ENCODE measurements at places on chromosomes 6 and 20.

GRCh38 chr6:155077331-155077730 lies 82.2 kb downstream of the TIAM2 start:
- DNase-seq: no peak

DNA sequence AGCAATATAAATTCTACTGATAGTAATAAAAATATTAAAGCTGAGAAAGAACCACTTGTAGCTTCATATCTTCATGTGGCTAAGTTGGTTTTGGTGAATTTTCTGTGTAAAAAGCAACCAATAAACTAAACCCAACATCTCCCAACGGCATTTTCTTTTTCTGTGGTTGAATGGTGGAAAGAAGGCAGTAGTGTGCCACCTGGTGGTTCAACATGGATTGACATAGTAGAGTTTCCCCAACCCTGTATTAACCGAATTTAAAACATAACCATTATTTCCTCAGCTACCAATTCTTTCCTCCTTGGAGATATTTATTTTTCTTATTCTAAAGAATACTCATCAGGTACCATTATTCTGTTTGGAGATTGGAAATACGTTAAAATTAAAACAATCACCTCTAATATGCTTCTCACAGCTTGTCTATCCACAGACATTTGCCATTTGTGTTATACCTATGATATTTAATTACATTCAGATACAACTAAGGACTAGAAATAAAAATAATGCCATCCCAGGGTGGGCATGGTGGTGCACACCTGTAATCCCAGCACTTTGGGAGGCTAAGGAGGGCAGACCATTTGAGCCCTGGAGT lies 117.1 kb upstream of the EEF1E1 start:
- DNase-seq: no peak

DNA sequence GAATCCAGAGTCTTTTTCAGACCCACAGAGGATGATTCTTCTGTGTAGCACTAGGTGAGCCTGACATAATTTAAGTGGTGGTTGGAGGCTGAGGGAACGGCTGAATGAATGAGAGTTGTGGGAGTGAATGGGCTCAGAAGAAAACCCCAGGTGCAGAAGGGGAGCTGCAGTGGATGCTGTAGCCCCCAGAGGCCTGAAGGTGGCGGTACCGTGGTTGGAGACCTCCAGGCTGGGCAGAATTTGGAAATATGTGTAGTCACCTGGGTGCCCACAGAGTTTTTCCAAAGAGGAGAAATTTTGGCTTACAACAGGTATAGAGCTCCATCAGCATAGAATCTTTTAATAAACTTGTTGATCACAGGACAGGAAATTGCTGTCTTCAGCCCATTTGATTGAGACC lies 6.5 kb upstream of the RAET1G start:
- no peak for DNase-seq

GRCh38 chr6:125528621-125529041 lies 220.8 kb upstream of the HEY2 start:
- no peak for DNase-seq

- DNase-seq: no peak
Measured at GRCh38 chr6:167904791-167905190, 78.1 kb downstream of the AFDN start.

- no peak for DNase-seq
Measured at GRCh38 chr6:1609041-1609647, 571 bp upstream of the FOXC1 start.

GRCh38 chr6:43149265-43149664 lies 21.8 kb upstream of the SRF start:
- DNase-seq: no peak

DNA sequence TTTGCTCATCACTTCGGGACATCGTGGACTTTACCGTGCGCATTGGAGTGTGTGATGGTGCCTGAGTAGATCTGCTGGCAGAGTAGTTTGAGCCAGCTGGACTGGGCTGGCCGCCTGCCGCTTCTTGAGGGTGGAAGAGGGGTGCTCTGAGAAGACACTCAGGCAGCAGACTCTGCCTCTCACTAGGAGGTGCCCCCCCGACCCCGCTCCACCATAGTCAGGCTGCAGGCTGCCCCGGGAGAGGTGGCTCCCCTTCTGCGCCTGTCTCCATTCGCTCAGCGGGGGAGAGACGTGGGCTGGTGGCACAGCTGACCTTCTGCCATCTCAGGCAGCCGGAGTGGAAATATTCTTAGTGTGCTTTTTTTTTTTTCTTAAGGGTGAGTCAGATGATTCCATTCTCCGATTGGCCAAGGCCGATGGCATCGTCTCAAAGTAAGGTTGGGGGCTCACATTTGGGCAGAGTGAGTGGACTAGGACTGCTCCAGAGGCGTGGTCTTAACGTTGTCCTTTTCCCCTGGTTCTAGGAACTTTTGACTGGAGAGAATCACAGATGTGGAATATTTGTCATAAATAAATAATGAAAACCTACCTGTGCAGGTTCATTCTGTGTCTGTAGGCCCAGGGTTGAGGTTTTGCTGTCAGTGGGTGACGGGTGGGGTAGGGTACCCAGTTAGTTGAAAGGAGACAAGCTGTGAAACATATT lies 1.2 kb downstream of the RPS21 start:
- no peak for DNase-seq

- DNase-seq: no peak
Measured at GRCh38 chr20:47674686-47675085, 110.6 kb downstream of the SULF2 start.

GRCh38 chr20:62845416-62846160 lies 16.0 kb downstream of the TCFL5 start:
- DNase-seq: no peak

GRCh38 chr20:41249411-41250281 lies 67.9 kb downstream of the ZHX3 start:
- DNase-seq: no peak

Measured in stimulated activated naive CD4-positive, alpha-beta T cell (primary cell).